Activated naive CD4-positive, alpha-beta T cell treated with Interleukin-2 at 50 U/mL for 16 hours (primary cell): ENCODE measurements at places on chromosomes 16 and 17.

DNA sequence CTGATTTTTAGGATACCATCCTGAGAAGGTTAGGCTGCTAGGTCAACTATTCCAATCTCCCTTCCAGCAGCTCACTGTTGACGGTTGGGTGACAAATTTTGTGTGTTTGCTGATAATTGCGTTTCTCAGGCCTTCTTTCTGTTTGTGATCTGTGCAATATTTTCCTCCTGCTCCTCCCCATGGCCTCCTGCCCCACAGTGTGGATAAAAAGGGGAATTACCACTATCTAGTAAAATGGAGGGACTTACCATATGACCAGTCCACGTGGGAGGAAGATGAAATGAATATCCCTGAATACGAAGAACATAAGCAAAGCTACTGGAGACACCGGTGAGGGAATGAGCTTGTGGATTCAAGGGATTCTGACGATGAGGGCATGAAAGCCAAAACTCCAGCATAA is 9.2 kb downstream of the CHD3 start:
- peak; percentile 16 for DNase-seq

- DNase-seq: no peak
These were observed 1.6 kb upstream of the LDAF1 start for GRCh38 chr16:21156767-21157467.

GRCh38 chr16:66651474-66651765 is 45.1 kb downstream of the CMTM4 start:
- no peak for DNase-seq

DNA sequence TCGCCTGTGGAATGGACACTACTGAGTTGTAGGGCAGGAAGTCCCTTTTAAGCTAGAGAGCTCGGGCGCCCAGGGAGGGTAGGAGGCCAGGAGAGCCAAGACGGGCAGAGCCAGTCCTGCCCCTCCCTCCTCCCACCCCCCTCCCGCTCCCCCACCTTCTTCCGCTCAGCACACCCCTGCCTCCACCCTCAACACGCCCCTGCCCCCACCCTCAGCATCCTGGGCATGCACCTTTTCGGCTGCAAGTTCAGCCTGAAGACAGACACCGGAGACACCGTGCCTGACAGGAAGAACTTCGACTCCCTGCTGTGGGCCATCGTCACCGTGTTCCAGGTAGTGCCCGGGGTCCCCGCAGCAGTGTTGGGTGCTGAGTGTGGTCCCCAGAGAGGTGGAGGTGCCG is 18.3 kb downstream of the TPSG1 start:
- no peak for DNase-seq

GRCh38 chr17:67293251-67294203 is 48.5 kb upstream of the HELZ start:
- DNase-seq: peak; percentile 70

GRCh38 chr17:42389135-42389417 is 834 bp upstream of the STAT3 start:
- DNase-seq: no peak

DNA sequence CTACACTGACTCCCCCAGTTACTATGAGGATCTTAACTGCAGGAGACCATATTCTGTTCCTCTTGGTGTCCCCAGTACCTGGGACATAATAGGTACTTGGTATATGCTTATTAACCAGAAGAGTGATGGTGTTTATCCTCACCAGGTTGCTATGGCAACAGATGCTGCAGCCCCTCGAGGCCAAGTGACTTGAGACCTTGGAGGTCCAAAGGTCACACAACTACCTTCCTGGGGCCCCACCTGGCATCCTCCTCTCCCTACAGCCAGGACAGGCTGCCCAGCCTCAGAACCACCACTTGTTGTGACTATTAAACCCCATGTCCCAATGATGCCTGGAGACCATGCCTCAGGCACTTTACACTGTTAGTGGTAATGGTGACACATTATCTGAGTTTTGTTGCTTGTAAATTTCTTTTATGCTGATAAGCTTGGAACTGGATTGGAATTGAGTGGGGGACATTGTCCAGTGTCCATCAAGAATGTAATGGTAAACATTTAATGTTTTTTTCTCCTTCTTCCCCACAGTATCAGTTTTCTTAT is 189.4 kb downstream of the CCDC182 start:
- no peak for DNase-seq

DNA sequence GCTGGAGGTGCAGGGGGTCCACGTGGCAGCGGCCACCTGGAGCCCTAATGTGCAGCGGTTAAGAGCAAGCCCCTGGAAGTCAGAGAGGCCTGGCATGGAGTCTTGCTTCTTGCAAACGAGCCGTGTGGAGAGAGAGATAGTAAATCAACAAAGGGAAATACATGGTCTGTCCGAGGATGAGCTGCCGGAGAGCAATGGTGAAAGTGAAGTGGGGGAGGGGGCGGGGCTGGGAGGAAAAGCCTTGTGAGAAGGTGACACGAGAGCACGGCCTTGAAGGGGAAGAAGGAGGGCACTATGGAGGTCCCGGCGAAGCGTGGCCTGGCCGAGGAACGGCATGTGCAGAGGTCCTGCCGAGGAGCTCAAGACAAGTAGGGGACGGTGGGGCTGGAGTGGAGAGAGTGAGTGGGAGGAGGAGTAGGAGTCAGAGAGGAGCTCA is 6.0 kb upstream of the SERPINF1 start:
- DNase-seq: no peak

- no peak for DNase-seq
These were observed 48.5 kb downstream of the NOS2 start for GRCh38 chr17:27751622-27752490.

DNA sequence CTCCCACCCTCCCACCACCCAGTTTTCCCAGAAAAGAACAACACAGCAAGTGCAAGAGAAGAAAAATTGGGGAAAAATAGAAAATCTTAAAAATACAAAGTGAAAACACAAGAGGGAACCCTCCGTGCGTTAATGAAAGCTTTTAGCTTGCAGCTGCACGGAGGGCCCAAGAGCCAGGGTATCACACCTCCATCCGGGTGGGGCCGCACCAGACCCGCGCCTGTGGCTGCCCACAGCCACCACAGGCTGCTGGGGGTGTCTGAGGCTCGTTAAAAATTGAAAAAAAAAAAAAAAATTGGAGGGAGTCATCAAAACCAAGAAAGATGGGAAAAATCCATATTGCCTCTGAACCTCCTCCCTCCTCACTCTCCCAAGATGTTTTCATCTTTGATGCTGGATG is 18.6 kb downstream of the ENGASE start:
- no peak for DNase-seq

DNA sequence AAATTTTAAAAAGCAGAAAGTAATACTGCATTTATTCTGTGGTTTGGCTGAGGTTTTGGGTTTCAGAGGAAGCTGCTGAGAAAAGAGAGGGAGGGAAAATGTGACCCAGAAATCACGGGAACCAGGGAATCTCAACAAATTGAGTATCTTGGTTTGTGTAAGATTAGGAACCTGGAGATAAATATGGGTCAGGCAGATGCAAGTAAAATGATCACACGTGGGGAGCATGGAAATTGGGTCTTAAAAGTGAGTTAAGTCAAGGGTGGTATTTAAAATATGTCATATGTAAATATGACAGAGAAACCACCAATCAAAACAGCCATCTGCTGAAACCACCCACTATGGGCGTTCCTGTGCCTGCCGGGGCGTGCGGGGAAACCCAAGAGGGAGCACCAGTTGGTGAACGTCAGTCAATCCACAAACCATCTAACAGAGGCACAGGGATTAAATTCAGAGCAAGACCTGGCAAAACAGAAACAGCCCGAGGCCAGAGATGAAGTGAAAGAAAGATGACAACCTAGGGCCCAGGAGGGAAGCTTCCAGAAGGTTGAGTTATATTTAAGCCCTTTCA is 33.4 kb downstream of the CDH13 start:
- DNase-seq: peak; percentile 60

- no peak for DNase-seq
These were observed 3.8 kb downstream of the SULT1A2 start for GRCh38 chr16:28592979-28593553.

- no peak for DNase-seq
These were observed 158.6 kb downstream of the XYLT1 start for GRCh38 chr16:17312094-17312710.

- DNase-seq: no peak
These were observed 25.0 kb downstream of the KATNB1 start for GRCh38 chr16:57760357-57761160.

DNA sequence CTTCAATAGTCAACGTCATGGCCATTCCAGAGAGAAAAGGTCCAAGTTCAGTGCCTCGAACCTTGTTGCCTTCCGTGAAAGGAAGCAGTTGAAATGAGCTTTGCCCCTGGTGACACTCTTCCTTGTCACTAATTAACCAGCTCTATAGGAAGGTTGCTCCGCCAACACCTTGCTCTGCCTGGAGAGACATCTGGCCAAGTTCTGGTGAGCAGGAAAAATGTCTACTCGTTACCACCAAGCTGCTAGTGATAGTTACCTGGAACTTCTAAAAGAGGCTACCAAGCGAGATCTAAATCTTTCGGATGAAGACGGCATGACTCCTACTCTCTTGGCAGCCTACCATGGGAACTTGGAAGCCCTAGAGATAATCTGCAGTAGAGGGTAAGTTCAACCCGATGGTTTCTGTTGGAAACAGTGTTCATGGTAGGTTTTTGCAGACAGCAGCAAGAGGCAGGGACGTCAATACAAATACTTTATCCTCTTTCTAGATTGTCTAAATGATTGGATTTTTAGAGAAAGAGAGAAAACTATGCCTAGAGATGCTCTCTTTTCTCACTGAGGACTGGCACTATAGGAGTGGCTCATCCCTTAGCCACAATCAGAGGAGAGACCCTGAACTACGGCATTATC is at the start of gene ANKS4B:
Gene ANKS4B (plus strand): TSS at position 179 of the 630 bp plus-strand sequence. CDS start 39 bp downstream, at position 218.
- no peak for DNase-seq

DNA sequence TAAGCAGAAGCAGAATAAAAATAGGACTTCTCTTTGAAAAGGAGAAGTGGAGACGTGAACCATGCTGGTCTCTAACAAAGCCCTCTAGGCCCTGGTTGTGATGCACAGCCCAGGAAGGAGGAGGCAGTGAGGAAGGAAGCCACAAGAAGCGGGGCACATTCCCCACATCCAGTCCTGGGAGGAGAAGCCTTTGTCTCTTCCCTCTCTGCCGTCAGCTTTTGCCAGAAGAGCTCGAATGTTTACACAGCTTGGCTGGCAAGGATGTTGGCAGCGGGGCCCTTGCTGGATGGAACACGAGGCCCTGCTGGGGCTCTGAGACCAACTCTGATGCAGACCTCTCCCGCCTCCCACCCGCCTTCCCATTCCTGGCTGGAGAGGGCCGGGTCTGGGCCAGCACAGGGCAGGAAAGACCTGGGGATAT is 91.3 kb downstream of the MAF start:
- DNase-seq: no peak

DNA sequence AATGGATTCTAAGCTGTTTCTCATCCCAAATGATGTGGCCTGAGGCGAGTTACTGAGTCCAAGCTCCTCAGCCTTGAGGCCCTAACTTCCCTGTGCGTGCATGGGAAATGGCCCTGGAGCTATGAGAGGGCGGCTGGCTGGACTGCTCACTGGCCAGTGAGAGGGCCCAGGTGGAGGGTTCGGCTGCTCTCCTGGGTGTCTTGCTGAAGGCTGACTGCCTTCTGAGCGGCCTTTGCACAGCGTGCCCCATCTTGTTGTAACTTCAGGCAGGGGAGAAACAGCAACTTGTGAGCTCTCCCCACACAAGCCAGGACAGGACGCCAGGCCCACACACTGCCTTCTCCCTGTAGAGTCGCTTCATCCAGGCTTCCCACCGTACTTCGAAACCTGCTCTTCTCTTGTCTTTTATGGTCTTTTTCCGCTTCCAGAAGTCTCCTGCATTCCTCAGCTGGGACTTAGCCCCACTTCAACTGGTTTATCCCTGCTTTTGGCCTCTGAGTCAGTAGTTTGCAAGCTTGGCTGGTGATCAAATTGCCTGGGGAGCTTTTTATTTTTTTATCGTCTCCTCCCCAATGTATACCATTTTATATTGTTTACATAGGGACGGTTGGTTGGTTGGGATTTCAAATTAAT is 13.3 kb downstream of the CDH3 start:
- no peak for DNase-seq

DNA sequence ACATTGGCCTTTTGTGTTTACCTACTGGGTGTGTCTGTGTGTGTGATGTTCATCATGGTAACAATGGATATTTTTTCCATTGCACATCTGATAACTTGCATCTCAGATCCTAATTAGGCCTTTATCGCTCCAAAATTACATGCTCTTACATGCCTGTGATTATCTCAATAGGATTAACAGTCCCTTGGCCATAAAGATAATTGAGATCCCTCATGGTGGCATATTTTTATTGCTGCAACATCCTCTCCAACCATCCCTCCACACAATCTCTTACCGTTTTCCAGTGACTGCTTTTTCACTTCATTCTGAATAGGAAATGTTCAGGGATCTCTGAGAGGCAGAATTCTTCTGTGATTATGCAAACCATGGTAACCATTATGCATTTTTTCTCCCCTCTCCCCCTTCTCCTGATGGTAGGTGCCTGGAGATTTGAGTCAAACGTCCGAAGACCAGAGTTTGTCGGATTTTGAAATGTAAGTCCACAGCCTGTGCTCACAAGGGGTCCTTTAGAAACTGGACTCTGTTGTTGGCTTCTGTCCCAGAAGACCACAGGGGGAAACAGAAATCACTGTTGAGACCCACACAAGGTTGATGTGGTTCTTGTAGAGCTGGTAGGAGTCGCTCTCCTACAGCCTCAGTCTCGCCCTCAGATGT is 405.5 kb downstream of the CPPED1 start:
- no peak for DNase-seq

DNA sequence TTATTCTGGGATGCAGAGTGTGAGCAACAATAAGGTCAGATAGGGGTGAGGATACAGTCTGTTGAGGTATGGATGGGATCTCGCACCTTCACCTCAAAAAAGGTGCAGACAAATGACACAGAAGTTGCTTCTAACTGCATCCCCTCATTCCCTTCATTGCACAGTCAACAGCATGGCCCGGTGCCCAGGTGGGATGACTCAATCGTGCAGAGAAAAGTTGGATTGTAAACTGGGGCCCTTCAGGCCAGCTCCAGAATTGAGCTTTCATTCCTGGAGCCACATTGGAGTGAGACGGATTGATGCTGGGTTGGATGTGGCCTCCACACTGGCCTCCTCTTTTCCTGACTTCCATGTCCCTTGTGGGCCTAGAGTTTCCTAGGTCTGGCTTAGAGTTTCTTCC is 977.4 kb downstream of the KCNJ18 start:
- no peak for DNase-seq

- DNase-seq: no peak
These were observed 27.8 kb downstream of the COPRS start for GRCh38 chr17:31830971-31831858.

DNA sequence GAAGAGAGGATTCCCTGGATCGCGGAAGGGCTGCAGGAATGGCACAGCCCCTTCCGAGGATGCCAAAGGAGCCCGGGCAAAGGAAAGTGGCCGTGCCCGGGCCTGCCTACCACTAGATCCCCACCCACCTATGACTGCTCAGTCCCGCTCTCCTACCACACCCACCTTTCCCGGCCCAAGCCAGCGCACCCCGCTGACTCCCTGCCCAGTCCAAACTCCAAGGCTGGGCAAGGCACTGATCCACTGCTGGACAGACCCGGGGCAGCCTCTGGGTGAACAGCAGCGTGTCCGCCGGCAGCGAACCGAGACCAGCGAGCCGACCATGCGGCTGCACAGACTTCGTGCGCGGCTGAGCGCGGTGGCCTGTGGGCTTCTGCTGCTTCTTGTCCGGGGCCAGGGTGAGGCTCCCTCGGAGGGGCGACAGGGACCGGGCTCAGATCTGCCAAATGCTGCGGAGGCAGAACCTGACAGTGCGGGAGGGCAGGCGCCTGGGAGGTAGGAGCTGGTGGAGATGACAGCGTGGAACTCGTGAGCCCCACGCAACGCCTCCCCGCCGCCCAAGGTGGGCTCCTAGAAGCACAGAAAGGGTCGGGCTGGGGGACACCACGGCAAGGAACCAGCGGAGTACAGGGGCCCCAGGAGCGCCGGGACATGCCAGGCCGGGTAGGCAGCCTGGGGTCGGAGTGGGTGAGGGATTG is at the start of gene CES2:
Gene CES2 (plus strand): TSS at position 203 of the 698 bp plus-strand sequence. CDS start 120 bp downstream, at position 323.
- DNase-seq: no peak

GRCh38 chr16:1543085-1543896 is 9.8 kb downstream of the TMEM204 start:
- peak; percentile 72 for DNase-seq
